ENCODE measurements at places on chromosomes 1 and 21.

DNA sequence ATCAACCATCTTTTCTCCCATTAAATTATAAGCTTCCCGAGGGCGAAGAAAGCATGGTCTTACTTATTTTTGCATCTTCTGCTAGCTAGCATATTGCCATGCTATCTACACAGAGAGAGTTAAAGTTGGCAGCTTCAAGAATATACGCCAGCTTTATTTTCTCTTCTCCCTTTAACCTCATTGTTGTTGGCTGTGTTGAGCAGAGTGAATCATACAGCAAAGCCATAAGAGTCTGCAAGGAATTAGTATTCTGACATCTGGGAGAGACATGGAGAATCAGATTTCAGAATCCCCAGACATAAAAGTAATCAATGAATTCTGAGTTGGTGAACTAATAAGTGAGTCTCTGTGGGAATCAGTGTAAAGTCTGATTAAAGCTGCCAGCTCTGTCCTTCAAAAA lies 649.6 kb upstream of the PTBP2 start:
- DNase-seq = no peak

DNA sequence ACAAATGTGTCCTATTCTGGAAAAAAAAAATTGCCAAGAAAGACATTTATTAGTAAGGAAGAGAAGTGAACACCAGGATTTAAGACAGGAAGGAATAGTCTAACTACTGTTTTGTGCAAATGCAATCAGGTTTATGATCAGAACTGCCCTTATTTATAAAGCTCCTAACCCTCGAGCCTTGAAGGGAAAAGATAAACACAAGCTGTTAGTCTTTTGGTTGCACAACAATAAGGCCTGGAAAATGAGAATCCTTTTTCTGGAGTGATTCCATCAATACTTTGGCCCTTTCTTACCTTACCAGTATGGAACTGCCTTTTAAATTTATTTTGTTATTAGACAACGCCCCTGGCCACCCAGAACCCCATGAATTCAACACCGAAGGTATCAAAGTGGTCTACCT lies 52.9 kb downstream of the SNRPE start:
- DNase-seq = no peak

- no peak for DNase-seq
Measured at GRCh38 chr1:162926906-162927305, 65.9 kb upstream of the CCDC190 start.

- DNase-seq = no peak
Measured at GRCh38 chr21:39159342-39160063, 23.7 kb downstream of the PSMG1 start.

DNA sequence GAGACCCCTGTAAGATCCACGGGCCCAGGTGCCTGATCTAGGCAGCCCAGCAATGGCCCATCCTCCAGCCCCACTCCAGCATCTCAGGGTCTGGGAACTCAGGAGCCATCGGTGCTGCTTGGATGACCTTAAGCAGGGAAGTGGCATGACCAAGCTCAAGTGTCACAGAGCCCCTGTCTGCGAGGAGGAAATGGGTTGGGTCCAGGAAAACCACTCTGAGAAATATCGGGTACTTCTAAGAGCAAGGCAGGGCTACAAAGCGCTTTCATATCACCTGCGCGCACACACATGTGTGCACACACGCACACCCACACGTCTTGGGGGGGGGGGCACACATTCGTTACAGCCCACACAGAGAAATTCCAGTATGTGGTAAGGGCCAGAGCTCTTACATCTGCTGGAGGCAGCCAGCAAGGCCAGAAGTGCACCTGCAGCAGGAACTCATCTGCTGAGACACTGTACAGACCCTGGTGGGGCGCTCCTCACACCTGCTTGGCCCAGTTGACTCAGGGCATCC lies 32.6 kb upstream of the SPOCD1 start:
- DNase-seq = no peak

- no peak for DNase-seq
Measured at GRCh38 chr1:208309771-208310170, 65.6 kb upstream of the PLXNA2 start.

GRCh38 chr1:19477284-19478249 lies 7.8 kb downstream of the CAPZB start:
- no peak for DNase-seq

Measured in NCI-H2227 treated with DMSO at 0.1 percent for 48 hours (cell line).